ENCODE measurements at places on chromosomes 6 and 20. TPM values are rescaled to one million over a fixed set of nuclear protein-coding genes. Genes with fewer than 3 reads are reported as not detected.

The MYLK2 gene
- 0.98 TPM for total RNA-seq

The HLA-DRB5 gene
- total RNA-seq = 15.9 TPM

The RAET1L gene
- not detected for total RNA-seq

The ZC2HC1B gene
- not detected for total RNA-seq

The EFCAB8 gene
- total RNA-seq = 3.1 TPM

The MICB gene
- total RNA-seq = 37.4 TPM

The MLIP gene
- total RNA-seq = not detected

The UNC93A gene
- total RNA-seq = not detected

The CRIP3 gene
- total RNA-seq = not detected

The HLA-DRB1 gene
- total RNA-seq = 69.9 TPM

The BPIFA2 gene
- total RNA-seq = not detected

The ID1 gene
- total RNA-seq = 1.4 TPM

The BPI gene
- not detected for total RNA-seq

The OPRL1 gene
- total RNA-seq = 0.12 TPM

The NRSN1 gene
- not detected for total RNA-seq

The WFDC2 gene
- total RNA-seq = not detected

The CFAP206 gene
- 0.21 TPM for total RNA-seq

The TMC2 gene
- not detected for total RNA-seq

The REM1 gene
- total RNA-seq = not detected

The FOXC1 gene
- 0.36 TPM for total RNA-seq

The HLA-DQA1 gene
- total RNA-seq = 7.8 TPM

The ID4 gene
- total RNA-seq = not detected

The PTP4A1 gene
- total RNA-seq = 66.4 TPM

The AARS2 gene
- total RNA-seq = 32.6 TPM

The SRXN1 gene
- total RNA-seq = 19.4 TPM

The SAMD3 gene
- 14.6 TPM for total RNA-seq

The PGC gene
- not detected for total RNA-seq

The PRICKLE4 gene
- not detected for total RNA-seq

All from natural killer cell treated with Interleukin-12 subunit alpha and Interleukin-12 subunit beta and Interleukin-15 and Interleukin-18, amount 100 ng/mL, for 72 hours (primary cell).